ENCODE measurements at places on chromosomes 5 and 9. TPM values are rescaled to one million over a fixed set of nuclear protein-coding genes. Genes with fewer than 3 reads are reported as not detected.

Gene ITK
- total RNA-seq, result 2.8 TPM

Gene FAM221B
- total RNA-seq, result not detected

Gene SLC34A1
- total RNA-seq, result not detected

Gene LCN9
- total RNA-seq, result not detected

Gene ZFP2
- total RNA-seq, result 0.26 TPM

Gene PCDHB3
- 1.2 TPM for total RNA-seq

Gene HRH2
- total RNA-seq, result 0.51 TPM

Gene PPP1R26
- total RNA-seq, result 5.3 TPM

Gene TXNDC8
- not detected for total RNA-seq

Gene RPL35
- 2,780 TPM for total RNA-seq

Gene IL9
- not detected for total RNA-seq

Gene DNAJC18
- 3.8 TPM for total RNA-seq

Gene RNF208
- total RNA-seq, result not detected

Gene TYRP1
- not detected for total RNA-seq

Gene SLIT3
- total RNA-seq, result 32.1 TPM

Gene SARDH
- total RNA-seq, result not detected

Data from uterus (tissue), 4 donors.